ENCODE measurements at places on chromosomes 16 and 17.

GRCh38 chr17:79666111-79666510, 55.3 kb upstream of the RBFOX3 start:
- DNase-seq, result no peak

DNA sequence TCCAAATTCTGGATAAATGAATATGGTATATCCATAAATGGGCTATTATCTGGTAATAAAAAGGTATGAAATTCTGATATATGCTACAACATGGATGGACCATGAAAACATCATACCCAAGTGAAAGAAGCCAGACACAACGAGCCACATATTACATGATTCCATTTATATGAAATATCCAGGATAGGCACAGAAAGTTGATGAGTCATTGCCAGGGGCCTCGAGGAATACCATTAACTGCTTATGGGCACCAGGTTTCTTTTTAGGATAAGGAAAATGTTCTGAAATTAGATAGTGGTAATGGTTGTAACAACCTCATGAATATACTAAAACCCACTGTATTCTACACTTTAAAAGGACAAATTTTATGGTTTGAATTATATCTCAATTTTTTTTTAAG, 123.2 kb downstream of the PITPNC1 start:
- DNase-seq, result no peak

- no peak for DNase-seq
These were observed 9.6 kb downstream of the CALCOCO2 start for GRCh38 chr17:48840441-48840840.

DNA sequence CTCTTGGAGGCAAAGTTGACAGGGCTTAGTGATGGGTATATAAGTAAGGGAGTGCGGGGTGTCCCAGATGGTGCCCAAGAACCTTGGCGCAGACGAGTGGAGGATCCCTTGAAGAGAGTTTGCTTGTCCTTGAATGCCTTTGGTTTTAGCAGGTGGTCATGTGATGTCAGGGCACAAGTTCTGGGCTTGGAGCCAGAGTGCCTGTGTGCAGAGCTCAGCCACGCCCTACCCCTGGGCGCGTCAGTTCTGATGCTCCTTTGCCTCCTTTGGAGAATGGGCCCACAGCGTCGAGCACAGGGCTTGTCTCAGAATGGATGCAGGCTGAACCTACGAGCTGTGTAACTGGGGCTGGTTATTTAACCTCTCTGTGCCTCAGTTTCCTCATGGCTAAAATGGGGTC, 412.2 kb upstream of the EEF2KMT start:
- no peak for DNase-seq

GRCh38 chr17:74356646-74357465, 4.8 kb downstream of the BTBD17 start:
- no peak for DNase-seq

DNA sequence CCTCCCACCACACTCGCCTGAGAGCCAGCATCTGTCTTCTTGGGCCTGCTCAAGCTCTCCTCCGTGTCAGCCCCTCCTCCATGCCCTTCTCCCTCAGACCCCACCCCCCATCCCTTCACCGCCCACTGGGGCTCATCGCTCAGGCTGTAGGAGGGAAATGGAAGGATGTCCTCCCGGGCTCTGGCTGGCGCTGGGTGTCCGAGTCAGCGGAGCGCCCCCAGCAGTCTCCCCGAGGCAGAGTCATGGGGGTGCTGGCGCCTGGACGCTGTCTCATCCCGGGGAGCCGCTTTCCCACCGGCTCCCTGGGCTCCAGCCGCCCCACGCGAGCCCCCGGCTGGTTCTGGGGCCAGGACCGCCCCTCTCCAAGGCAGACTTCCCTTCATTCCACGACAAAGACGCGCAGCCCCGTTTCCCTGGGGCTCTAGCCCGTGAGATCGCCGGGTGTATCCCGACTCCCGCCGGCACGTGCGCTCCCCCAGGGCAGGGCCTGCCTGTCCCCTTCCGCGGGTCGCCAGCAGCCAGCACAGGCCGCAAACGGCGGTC, 428 bp upstream of the ANTKMT start:
- DNase-seq, result no peak

GRCh38 chr16:3494386-3494973, 809 bp downstream of the C16orf90 start:
- DNase-seq, result no peak

- no peak for DNase-seq
These were observed 6.7 kb downstream of the TBC1D24 start for GRCh38 chr16:2481676-2482075.

GRCh38 chr17:78818932-78819331, 21.7 kb downstream of the USP36 start:
- DNase-seq, result no peak

- DNase-seq, result no peak
These were observed 1.3 kb downstream of the PLCG2 start for GRCh38 chr16:81780350-81780749.

GRCh38 chr17:81003711-81004475, 12.3 kb downstream of the CHMP6 start:
- DNase-seq, result no peak

GRCh38 chr17:79144133-79144532, 69.5 kb downstream of the ENGASE start:
- DNase-seq, result no peak

DNA sequence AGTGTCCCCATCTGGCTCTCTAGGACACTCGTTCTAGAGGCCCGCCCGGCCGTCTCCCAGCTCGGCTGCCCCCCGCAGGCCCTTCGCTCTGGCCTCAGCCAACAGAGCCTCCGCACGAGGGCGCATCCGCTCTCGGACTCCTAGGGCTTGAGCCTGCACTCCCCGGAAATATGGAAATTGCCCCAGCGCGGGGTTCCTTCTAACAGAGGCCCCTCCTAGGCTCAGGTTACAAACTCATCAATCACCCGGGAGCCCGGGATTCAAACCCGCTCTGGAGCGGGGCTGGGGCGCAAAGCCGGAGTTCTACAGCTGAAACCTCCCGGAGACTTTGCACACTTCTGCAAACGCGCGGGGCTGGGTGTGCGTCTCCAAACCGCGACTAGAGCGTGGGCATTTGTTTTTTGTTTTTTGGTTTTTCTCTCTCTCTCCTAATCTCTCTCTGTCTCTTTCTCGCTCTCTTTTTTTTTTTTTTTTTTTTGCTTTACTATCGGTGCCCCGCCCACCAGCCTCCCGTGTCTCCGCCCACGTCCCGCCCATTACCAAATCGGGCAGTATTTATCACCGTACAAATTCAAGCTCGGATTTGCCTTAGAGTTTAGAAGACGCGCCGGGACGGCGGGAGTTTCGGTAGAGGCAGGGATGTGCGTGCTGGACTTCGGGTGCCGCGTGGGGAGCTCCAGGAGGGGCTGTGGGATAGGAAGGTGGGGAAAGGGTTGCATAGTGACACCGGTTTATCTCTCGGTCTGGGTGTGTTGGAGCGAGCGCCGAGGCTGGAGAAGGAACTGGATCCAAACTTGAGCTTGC, 2.4 kb upstream of the FOXL1 start:
- DNase-seq, result no peak

All from cortex of kidney (tissue), 1 donor.